ENCODE measurements at places on chromosomes 7 and 10. TPM values are rescaled to one million over a fixed set of nuclear protein-coding genes. Genes with fewer than 3 reads are reported as not detected.

The FEZF1 gene
- not detected for polyA plus RNA-seq

The STEAP4 gene
- not detected for polyA plus RNA-seq

The RNLS gene
- polyA plus RNA-seq, result 4.6 TPM

The PRLHR gene
- polyA plus RNA-seq, result not detected

The PPA1 gene
- polyA plus RNA-seq, result 63.5 TPM

The IFIT1B gene
- polyA plus RNA-seq, result not detected

The HABP2 gene
- 0.04 TPM for polyA plus RNA-seq

The EBLN1 gene
- not detected for polyA plus RNA-seq

The H2BK1 gene
- polyA plus RNA-seq, result not detected

The GIMAP5 gene
- 14.9 TPM for polyA plus RNA-seq

The GJD4 gene
- polyA plus RNA-seq, result not detected

The PHKG1 gene
- polyA plus RNA-seq, result 0.32 TPM

The TPK1 gene
- polyA plus RNA-seq, result 7.5 TPM

The FAM237B gene
- not detected for polyA plus RNA-seq

The OR2A1 gene
- 0.14 TPM for polyA plus RNA-seq

The CPN1 gene
- not detected for polyA plus RNA-seq

The EIF3B gene
- polyA plus RNA-seq, result 107 TPM

The CLDN4 gene
- polyA plus RNA-seq, result 0.15 TPM

The OR6B1 gene
- not detected for polyA plus RNA-seq

The PNLIPRP1 gene
- not detected for polyA plus RNA-seq

The VPS50 gene
- 6.6 TPM for polyA plus RNA-seq

Data from endothelial cell of umbilical vein (primary cell).